Natural killer cell treated with Interleukin-12 subunit alpha and Interleukin-12 subunit beta and Interleukin-15 and Interleukin-18, amount 100 ng/mL, for 72 hours (primary cell): ENCODE measurements at places on chromosomes 3 and 15.

- no peak for DNase-seq
These were observed 22.1 kb downstream of the IQCH start for GRCh38 chr15:67276666-67277065.

DNA sequence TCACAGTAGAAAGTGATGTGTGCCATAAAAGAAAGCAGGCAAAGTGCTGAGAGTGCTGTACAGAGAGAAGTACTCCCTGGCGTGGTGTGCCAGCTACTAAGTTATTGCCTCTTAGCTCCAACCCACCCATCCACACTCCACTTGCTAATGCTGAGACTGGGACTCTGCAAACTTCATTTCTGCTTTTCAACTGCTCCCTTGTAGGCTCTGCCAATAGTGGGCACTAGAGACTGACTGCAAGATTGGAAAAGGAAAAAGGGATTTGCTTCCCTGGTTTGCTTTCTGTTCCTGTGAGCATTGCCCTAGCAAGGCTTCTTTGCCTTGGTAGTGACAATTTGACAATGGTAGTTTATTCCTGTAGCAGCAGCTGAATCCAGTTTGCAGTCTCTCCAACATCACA, 56.5 kb upstream of the TMEM108 start:
- DNase-seq = no peak

DNA sequence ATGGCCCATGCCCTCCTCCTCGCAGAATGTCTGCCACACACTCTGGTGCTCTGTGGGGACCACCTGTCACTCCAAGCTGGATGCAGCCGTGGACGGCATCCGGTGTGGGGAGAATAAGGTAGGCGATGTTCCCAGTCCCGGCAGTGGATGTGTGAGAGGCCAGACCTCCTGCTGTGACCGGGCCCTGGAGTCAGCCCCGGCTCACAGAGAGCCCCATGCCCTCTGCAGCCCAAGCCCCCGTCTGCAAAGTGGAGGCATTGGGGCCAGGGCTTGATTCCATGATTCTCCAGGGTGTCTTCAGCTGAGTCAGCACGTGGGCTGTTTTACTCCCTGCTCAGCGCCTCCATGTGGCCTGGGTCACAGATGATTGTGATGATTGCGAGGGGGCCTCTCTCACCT, 32.2 kb downstream of the GOLGA6L10 start:
- DNase-seq = peak; percentile 16

DNA sequence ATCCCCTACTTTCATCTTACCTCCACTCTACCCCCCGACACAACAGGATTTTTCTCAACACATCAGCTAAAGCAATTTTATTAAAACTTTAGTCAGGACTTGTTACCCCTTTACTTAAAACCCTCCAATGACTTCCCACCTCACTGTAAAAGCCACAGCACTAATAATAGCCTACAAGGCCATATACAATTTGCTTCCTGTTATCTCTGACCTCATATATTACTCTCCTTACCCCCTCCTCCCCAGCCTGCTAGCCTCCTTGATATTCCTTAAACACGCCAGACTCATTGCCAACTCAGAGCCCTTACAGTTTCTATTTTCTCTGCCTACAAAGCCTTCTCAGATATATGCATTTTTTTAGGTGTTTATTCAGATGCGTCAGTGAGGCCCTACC, 54.4 kb downstream of the DCUN1D1 start:
- DNase-seq = no peak

DNA sequence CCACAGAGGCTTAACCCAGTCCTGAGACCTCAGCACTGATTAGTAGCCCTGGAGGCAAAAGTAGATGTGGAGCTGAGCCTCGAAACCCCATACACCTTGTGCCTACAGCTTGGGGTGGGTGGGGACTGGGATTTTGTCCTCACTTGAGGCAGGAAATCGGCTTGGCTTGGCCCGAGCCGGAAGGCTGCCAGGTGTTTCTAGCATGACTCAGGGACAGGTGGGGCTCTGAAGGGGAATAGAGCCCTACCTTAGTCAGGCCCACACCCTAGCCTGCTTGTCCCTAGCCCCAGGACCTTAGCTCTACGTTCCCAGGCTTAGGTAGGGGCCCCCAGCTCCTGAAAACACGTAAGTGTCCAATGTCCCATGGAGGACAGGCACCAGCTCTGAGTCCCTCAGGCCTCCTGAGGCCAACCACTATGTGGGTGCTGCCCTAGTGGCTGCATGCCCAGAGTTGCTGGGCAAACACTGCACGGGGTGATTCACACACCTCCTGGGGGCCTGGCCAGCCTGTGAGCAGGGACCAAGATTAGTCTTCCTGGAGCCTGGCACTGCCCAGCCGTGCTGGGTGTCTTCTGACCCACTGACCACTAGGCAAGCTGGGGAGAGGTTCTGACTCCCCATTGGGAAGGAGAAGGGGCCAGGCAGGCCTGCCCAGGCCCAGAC, 3.1 kb downstream of the MST1R start:
- DNase-seq = no peak

- DNase-seq = no peak
These were observed 17.2 kb downstream of the TUBGCP5 start for GRCh38 chr15:23022156-23022555.

DNA sequence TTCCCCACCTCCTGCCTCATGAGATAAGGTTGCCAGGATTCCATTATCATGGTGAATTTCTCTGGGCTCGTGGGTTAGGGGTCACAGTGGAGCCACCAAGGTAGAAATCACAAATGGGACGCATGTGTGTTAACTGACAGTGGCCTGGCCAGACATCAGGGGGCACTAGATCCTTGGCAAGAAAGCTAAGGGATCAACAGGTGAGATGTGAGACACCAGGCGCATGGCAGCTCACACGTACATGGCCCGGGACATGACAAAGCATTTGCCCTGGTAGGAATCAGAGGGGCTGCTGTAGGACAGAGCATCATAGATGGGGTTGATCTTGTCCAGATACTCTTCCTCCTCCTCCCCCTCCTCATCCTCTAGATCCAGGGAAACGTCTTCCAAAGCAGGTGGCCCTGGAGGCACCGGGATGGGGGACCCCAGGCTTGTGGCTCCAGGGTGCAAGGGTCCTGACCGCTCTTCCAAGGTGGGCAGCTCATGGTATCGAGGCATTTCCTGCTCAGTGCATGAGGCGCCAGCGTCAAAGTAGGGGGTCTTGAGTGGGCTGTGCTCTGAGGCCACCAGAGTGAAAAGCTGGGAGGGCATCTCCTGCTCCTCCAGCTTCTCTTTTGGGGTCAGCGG, 24.6 kb downstream of the ZBED2 start:
- DNase-seq = no peak

GRCh38 chr3:155853214-155854140, 750 bp downstream of the SLC33A1 start:
- peak; percentile 64 for DNase-seq

DNA sequence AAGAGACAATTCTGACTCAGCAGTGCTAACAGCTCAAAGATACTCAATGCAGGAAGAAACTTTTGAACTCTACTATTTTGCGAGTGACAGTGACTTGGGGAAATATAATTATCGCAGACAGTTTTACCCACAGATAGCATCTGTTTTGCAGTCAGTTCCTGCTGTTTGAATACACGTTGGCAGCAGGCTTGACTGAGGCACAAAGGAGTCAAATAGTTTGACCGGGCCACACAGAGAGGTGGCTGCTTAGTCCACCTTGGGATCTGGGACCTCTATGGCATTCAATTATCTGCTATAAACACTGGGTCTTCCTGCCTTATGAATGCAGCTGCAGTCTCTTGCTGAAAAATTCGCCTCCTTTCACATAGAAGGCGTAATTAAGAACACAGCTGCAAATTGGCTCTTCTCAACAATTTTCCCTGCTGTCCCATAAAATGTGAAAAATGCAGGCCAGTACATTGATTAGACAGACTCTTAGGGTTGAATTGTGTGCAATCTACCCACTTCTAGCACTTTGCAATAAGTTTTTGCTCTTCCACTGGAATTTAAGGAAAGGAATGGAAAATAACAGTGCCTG, 56.5 kb downstream of the OTOL1 start:
- no peak for DNase-seq

GRCh38 chr3:153273767-153274435, 111.9 kb downstream of the RAP2B start:
- no peak for DNase-seq

DNA sequence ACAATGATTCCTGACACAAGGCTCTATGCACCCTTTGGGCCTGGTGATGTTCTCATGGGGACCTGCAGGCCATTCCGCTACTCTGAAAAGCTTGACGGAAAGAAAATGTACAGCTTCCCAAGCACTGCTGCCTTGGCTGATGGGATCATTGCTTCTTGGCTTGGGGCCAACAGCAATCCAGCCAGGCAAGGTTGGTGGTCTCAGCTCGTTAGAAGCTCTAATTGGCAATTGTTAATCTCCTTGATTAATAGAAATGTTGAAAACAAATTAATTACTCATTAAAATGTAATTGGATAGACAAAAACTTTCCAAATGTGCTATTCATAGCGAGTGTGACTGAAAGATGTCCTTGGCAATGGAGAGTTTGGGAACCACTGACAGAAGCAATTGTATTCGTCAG, 16.3 kb upstream of the MYZAP start:
- DNase-seq = no peak

DNA sequence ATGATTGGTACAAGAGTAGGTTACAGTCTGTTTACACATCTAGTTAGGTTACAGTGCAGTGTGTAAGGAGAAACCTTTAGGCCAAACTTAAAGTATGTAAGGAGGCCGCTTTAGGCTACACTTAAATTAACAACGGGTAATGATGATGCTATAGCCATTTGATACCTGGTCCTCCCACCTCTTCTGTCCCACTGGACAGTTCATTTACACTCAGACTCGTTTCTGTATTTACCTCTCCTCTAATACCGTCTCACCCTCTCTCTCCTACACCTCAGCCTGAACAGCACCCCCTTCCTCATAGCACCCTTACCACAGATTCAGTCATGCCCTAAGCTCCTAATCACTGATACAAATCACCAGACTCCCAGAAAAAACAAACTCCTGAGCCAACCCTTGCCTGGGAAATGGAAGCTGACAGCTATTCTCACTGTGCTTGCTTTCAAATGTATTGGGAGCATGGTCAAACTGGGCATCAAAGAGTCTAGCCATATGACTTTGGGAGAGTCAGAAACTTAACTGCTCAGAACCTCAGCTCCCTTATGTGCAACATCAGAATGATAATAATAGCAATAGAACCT, 241.3 kb upstream of the SETMAR start:
- no peak for DNase-seq

GRCh38 chr3:37221407-37221806, 47.0 kb upstream of the LRRFIP2 start:
- no peak for DNase-seq

DNA sequence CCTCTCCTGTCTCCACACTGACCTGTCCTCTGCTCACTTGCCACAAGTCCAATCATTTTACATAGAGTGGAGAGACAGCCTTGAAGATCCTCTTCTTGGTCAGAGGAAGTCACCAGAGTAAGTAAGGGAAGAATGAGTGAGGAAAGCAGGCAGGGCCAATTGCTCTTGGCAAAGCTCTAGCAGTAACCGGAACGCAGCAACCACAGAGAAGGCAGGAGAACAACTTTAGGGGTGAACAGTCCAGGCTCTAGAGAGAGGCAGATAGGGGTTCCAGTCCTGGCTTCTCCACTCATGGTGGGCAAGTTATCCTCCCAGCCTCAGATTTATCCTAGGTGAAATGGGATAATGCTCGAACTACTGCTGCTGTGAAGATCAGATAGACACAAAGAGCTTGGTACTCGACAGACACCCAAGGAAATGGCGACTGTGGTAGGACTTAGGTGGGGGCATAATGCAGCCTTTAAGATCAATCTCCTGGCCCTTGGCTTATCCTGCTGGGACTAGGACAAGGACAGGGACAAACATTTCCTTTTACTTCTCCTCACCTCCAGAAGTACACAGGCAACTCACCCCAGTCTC, 1.2 kb upstream of the ADAMTSL3 start:
- DNase-seq = no peak

- DNase-seq = no peak
These were observed 635.9 kb downstream of the CADM2 start for GRCh38 chr3:85594676-85595075.

- DNase-seq = no peak
These were observed 338.1 kb downstream of the EFHB start for GRCh38 chr3:19595884-19596283.
